ENCODE measurements at places on chromosomes 3 and 15.

- DNase-seq = no peak
These were observed 67.9 kb upstream of the UNC13C start for GRCh38 chr15:53910236-53910849.

GRCh38 chr3:85935171-85935570 lies 976.4 kb downstream of the CADM2 start:
- no peak for DNase-seq

DNA sequence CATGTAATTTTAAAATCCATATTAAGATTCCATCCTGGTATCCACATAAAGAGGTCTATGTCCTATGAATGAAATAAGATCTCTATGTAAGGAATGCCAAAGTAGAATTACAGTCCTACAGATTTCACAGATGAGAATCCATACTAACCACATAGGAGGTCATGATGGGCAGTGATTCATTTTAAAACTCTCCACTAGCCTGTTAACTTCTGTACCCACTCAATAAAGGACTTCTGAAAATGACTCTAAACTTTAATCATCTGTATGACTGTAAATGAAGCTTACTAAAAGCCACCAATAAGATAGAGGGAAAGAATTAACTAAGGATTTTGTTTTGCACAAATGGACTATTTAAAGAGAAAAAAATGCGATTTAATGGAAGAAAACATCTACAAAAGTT lies 28.7 kb downstream of the MORC1 start:
- no peak for DNase-seq

DNA sequence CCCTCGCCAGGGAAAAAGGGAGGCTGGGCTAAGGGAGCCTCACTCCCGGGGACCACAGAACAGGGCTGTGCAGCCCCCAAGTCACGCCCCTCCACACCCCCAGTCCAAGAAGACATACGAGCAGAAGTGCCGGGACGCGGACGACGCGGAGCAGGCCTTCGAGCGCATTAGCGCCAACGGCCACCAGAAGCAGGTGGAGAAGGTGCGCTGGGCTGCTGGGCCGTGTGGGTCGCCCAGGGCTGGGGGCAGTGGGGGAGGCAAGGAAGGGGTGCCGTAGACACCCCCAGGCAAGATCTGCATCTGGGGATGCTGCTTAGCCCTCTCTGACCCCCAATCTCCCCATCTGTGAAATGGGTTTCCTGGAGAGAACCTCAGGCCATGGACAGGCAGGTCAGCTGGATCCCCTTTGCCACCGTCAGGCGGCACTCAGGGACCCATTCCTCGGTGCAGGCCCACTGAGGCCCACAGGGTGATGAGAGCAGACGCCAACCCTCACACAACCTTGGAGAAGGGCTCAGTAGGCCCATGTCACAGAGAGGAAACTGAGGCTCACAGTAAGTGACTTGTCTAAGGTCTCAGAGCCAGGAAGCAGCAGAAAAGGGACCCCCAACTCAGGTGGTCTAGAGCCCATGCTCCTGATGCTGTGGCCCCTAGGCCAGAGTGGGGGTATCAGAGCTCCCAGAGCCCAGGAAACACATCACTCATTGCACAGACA lies 33.7 kb downstream of the PSTPIP1 start:
- DNase-seq = peak; percentile 14

- DNase-seq = no peak
These were observed 427.0 kb upstream of the RBMS3 start for GRCh38 chr3:28853830-28854229.

DNA sequence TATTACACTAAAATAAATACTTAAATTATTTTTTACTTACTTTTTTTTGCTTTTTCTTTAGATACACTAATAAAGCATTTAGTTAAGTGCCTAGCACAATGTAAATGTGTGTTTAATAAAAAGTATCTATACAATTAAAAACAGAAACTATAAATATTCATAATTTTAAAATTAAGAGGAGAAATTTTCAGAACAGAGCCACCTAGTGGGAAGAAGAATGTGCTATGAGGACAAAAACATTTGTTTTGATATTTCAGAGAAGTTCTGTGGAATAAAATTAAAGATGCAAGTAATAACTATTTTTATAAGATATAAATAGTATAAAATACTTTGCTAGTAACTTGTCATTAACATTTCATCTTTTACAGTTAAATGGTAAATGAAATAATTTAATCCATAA lies 33.6 kb upstream of the PLSCR5 start:
- no peak for DNase-seq

GRCh38 chr3:114718898-114719210 lies 425.0 kb downstream of the TIGIT start:
- DNase-seq = no peak

DNA sequence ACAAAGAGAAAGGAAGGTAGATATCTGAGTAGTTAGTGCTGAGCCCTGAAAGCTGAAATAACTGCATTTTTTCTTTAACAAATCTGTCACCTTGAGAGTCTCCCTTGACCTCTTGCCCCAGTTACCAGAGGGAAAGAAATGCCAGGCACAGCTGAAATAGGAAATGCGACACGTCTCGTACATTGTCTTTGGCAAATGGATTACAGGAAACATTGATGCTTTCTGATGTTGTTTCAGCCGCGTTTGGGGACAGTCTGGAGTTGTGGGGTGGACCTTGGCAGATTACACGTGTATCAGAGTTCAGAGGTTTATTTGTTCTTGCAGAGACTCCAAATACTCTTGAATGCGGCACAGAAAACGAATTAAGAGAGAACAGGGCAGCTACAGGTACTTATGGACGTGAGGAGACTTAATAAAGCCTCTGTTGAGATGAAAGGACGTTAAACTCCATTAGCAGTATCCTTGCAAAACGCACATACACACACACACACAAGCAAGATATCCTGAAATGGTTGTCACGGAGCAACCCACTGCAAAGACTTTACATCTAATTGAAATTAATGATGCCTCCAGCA lies 272.8 kb upstream of the RORA start:
- DNase-seq = no peak

DNA sequence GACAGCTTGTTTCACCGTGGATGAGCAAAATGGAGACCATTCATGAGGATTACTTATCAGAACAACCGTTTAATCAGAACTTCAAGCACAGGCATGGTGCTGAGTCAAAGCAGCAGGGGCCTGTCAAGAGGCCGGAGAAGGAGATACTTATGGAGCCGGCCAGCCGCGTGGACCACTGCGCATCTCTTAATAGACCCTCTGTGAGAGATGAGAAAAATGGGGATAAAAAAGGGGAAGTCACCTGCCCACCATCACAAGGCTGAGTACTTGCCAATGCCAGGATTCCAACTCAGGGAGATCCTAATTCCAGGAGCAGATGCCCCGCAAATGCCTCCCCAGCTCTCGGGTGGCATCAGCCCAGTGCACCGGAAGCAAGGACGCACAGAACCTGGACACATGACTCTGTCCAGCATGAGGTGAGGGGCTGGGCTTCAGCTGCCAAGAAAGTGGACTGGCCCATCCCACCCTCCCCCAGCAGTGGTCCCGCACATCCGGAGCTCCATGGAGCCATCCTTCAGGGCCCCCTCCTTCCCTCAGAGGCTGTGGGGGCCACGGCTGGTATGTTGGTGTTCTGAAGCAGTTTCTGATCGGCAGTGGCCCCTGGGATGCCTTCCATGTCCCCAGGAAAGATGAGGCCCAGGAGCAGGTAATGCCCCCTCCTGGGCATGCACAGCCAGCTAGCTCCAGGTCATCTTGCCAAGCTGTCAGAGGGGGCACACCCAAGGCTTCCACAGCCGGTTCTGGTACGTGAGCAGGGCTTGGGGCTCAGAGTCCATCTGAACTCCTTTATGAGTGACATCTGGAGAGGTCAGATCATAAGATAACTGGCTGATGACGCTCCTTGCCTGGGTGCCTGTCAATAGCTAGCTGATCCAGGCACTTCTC lies 143.8 kb downstream of the ATP10A start:
- no peak for DNase-seq

GRCh38 chr3:18422972-18423371 lies 2.2 kb downstream of the SATB1 start:
- peak; percentile 45 for DNase-seq

DNA sequence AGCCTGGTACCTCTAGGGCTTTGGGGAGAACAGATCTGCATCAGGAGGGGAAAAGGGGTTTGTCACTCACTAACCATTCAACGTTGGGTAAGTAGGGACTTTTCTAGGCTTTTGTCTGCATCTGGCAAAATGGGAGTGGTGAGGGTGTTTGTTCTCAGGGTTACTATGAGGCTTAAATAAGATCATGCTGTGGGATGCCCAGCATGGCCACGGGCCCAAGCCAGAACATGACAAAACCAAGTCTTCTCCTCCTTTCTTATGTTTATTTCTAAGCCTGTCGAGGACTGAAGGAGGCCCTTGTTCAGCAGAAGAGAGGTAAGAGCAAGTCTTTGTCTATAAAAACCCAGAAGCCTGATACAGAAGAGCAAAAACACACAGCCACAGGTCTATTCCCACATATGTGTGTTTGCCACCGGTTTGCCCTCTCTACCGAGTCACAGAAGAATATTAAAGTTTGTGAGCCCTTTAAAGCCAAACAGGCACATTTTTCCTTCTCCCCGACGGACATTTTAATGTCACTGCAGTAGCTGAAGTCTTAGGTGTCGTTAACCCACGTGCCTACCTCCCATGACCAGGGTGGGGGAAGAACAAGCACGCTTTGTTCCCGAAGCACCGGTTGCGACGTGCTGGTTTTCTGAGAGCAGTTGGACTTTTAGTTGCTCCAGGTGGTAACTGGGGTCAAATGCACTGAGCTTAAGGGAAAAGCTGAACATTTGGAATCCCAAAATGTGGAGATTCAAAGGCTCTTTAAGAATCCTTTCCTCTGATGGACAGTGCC lies 72.1 kb downstream of the NOX5 start:
- no peak for DNase-seq

DNA sequence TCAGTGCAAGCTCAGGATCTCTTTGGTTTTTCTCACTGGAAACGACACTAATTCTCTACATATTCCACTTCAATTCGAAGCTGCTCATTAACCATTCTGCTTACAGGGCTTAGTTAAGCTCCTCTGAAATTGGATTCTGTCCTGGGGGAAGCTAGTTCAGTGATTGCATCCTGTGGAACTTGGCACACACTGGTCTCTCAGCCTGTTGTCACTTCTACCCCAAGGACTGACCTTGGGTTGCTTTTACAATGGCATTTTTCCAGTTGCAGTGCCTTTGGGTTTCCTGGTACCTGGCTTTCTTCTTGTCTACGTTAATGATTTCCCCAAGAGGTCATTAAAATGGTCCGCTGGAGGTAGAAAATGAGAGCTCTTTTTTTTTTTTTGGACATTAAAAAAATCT lies 33.3 kb upstream of the GABRB3 start:
- DNase-seq = no peak

DNA sequence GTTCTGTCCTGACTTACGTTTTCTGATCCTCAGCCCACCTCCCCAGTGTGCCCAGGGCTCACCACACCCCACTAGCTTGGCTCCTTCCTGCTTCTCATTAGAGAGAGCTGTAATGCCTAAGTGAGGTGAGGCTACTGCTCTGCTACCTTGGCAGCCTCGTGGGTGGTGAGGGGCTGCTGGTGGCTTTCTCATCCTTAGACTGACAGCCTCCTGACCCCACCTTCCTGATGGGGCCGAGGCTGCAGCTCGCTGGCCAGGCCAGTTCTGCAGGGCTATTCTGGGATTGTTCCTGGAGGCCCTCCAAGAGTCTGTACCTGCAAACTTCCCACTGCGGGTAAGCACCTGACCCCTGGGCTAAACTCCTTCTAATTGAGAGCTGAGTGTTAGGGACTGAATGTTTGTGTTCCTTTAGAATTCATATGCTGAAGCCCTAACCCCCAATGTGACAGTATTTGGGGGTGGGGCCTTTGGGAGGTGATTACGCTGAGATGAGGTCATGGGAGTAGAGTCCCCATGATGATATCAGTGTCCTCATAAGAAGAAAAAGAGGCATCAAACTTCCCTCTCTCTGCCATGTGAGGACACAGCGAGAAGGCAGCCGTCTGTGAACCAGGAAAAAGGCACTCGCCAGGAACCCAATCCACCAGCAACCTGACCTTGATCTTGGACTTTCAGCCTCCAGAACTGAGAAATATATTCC lies 38.1 kb upstream of the IQSEC1 start:
- no peak for DNase-seq

- no peak for DNase-seq
These were observed 128.3 kb upstream of the VEPH1 start for GRCh38 chr3:157631478-157631877.

DNA sequence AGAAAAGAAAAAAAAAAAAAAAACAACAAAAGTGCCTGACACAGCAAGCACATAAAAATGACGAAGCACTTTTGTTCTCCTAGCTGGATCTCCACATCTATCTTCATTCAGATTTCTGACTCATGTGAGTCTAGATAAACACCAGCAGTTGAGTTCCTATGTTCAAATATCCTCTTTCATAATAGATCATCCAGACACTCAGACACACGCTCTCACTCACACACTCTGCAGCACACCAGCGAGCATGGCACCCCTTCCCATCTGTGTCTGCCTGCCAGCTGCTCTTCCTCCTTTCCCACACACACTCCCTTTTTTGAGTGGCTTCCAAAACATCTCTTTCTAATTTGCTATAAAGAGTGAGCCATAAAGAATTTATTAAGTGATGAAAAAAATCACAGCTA lies 19.8 kb upstream of the CELF6 start:
- no peak for DNase-seq

DNA sequence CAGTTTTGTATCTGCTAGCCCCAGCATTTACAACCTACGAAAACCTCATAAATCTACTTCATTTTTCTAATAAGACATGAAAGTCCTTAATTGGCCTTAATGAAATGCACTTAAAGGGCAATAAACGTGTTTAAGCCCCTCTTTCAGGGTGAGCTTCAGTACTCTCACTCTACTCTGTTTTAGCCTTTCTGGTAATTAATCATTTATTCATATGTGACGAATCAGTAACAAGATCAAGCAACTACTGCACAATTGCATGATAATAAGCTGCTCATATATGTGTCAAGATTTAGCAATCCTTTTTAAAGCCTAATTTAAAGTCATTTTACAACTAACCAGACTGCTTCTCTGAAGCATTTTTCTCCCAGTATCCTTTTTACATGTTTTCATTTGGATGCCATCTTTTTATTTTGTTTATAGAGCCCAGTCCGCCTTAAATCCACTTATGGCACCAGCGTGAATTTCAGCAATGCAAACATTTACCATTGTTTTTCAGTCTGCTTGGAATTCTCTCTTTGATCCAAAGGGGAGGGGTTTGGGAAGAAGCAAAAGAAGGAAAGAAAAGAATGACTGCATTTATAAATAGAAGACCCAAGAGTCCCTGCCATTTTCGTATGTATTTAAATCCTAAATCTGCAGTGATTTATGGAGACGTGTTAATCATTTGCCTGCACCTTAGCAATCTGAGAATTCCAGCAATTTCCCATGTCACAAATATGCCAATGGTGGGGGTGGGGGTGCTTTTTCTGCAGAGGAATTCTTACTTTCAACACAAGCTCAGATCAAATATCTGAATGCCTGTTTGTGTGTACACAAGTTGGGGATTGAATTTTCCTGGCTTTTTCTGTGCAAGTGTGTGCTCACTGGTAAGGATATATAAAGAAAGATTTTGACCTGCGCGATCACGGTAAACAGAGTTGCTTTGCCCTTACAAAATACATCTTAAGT lies 230.8 kb upstream of the TBC1D5 start:
- DNase-seq = no peak

DNA sequence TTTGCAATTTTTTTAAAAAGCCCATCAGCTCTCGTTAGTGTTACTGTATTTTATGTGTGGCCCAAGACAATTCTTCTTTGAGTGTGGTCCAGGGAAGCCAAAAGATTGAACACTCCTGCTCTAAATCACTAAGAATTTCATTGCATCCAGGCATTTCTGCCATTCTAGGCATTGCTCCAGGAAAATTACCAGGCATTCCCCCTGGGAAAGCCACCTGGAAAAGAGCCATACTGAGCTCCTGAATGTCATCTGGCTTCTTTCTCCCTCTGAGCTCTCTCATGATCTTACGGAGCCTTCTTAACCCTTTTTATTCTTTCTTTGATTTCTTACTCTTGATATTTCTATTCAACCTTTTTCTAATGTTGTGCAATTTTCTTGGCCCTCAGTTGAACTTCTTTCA lies 202.2 kb downstream of the DOCK3 start:
- no peak for DNase-seq
